ELR (cell line): ENCODE measurements at places on chromosomes 7 and 10.

- no peak for DNase-seq
Observed at GRCh38 chr7:7769710-7770627, 51.6 kb upstream of the RPA3 start.

DNA sequence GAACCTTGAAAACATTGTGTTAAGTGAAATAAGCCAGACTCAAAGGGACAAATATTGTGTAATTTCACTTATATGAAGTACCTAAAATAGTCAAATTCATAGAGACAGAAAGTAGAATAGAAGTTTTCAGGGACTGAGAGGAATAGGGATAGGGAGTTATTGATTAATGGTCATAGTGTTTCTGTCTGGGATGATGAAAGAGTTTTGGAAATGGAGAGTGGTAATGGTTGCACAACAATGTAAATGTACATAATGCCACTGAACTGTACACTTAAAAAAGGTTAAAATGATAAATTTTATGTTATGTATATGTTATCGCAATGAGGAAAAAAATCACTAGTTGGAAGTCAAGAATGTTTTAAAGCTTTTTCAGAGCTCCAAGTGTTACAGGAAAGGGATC lies 33.5 kb upstream of the IMMP2L start:
- no peak for DNase-seq

GRCh38 chr7:30322271-30323005 lies 38.0 kb downstream of the ZNRF2 start:
- peak; percentile 40 for DNase-seq

- DNase-seq: no peak
Observed at GRCh38 chr10:1085258-1085657, 29.1 kb downstream of the WDR37 start.

- peak; percentile 56 for DNase-seq
Observed at GRCh38 chr7:101817471-101818286, at the start of gene CUX1. Gene CUX1 (plus strand): TSS chr7:101817626. CDS start chr7:101817640, 14 bp downstream.

DNA sequence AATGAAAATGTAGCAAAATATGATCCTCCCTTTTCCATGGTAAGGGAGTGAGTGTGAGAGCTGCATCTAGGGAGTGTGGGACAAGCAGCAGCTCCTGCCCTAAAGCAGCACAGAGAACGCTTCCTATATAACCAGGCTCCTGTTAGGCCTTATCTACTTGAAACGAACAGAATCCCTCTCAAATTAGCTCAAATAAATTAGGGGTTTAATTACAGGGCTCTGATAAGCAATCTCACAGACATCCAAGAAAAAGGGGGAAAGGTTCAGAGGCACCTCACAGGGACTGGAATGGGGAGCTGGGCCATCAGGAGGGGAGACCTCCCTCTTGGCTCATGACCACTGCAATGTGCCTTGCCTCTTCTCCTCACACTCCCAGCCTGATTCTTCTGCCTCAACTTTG lies 57.9 kb downstream of the PLPP4 start:
- no peak for DNase-seq

- DNase-seq: no peak
Observed at GRCh38 chr7:92612501-92612900, 22.3 kb upstream of the FAM133B start.

DNA sequence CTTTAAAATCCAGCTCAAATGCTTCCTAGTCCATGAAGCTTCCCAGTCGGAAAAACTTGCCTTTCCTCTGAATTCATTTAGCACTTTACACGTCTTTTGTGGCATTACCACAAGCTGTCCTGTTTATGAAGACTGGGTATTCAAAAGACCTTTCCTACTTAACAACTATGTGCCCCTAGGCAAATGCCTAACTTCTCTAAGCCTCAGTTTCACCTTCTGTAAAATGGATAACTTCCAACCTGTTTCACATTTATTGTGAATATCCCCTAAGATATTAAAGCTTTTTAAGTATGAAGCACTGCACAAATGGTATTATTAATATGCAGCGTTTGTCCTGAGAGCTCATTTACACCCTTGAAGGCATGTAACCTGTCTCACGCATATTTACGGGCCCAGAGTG lies 843 bp downstream of the CFAP70 start:
- no peak for DNase-seq

DNA sequence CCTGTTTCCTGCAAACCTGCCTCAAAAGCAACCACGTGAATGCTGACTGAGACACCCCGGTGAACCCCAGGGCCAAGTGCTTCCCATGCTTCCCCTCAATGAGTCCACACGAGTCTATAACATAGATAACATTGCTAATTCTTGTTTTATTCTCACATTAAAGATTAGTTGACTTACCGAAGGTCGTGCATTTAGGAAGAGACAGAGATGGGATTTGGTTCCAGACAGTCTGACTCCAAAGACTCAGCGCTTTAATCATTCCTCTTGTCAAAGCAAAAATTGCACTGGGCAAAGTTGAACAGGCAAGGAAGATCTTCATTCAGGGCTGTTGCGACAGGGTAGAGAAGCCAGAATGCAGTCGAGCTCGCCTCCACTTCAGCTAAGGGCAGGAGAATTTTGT lies 435.6 kb upstream of the C7orf33 start:
- no peak for DNase-seq

DNA sequence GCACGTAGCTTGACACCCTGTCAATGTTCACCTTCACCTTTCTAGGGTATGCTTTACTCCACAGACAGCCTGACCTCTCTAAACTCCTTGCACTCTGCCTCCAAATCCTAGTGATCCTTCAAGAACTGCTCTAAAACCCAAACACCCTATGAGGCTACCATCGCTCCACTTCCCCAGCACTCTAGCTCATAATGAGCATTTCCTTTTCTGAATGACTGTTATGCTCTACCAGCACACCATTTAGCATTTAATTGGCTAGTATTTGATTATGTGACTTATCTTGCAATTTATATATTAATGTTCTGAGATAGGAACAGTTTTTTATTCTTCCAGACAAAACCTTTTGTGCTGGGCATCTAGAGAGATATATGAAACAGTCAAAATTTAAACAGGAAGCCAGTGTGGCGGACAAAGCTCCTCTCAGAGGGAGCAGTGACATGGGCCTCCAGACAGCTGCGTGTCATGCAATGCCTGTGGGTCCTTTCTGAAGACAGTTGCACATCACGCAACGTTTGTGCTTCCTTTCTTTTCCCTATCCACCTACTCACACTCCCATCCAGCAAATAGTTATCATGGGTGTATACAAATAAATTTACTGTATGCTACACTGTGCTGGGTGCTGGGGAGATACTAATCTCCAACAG lies 86.3 kb downstream of the ALOX5 start:
- DNase-seq: no peak

DNA sequence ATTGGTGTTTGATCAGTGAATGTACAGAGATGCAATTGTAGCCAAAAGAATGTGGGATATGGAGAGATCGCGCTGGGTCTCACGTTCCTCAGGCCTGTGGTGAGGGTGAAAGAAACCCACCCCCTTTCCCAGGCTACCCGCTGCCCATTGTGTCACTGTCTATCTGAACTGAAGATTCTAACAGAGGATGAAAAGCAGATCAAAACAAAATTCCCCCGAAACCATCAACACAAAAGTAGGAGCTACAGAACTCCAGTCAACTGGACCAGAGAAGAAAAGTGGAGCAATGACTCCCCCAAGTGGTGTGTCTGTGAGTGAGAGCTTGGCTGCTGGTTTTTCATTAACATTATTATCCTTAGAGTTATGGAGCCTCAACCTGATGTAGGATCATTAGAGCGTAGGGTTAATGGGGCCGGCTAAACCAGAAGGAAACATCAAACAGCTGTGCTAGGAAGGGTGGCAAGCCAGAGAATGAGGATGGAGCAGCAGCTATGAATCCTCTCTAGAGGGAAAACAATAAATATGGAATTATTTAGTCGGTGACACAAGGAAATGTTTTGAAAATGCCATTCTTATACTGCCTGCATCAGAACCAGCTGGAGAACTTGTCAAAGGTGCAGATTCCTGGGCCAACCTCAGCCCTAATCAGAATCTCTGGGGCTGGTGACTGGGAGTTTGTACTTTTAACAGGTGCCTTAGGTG lies 38.3 kb downstream of the AKR1B1 start:
- peak; percentile 68 for DNase-seq

- DNase-seq: no peak
Observed at GRCh38 chr10:130455111-130455695, 319.0 kb downstream of the GLRX3 start.

DNA sequence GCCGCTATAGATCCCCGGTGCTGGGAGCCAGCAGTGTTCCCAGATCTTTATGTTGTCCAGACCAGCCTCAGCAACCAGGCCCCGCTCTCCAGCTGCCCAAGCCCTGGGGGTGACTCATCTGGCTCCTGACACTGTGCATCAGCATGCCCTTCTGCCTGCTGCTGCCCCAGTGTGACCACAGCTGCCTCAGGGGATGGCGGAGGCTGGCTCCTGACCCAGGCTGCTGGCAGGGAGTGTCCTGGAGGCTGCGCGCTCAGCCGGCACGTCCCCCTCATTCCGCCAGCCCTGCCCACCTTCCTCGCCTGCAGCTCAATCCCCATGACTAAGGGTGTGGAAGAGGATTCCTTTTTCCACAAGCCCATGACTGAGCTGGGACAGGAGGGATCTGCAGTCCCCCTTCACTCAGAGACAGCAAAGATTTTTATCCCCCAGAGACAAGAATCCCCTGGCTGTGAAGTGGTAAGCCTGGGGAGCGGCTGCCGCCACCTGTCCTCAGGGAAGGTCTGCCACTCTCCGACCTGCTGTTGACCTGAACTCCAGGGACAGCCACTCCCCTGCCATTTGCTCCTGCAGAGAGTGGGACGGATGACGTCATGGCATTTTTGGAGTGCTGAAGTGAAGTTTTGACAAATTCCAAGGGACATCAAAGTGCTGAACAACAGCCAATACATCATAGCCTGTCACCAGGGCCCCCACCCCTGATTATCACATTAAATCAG lies 182.8 kb upstream of the BMPER start:
- DNase-seq: peak; percentile 94

DNA sequence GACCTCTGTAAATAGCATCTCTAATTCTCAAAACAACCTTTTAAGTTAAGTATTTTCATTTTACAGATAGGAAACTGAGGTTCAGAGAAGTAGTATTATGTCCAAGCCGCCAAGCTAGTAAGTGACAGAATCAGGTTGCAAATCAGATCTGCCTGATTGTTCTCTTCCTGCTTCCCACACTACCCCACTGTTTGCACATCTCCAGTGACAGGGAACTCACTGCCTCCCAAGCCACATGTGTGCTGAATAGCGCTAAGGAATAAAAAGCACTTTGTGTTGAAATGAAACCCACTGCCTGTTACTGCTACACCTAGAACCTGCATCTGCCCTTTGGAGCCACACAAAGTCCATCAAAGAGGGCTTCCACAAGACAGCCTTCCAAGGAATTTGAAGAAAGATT lies 45.1 kb upstream of the WDR11 start:
- DNase-seq: no peak

GRCh38 chr10:126216632-126216961 lies 171.7 kb downstream of the ADAM12 start:
- no peak for DNase-seq

DNA sequence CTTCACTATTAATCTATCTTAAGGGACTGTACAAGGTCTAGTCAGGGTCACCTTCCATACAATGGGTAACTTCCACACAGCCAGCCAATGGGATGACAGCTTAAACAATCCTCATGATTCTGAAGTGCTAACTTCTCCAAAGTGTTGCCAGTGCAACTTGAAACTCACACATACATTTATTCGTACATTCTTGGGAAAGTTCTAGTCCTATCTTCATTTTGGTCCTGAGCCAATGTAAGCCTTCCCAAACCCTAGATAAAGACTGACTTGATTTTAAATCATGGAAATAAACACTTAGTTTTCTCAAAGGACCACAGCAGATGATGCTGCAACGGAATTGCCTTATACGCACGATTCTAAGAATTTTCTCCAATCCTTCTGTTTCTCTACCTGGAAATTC lies 117.5 kb upstream of the COL1A2 start:
- DNase-seq: no peak

DNA sequence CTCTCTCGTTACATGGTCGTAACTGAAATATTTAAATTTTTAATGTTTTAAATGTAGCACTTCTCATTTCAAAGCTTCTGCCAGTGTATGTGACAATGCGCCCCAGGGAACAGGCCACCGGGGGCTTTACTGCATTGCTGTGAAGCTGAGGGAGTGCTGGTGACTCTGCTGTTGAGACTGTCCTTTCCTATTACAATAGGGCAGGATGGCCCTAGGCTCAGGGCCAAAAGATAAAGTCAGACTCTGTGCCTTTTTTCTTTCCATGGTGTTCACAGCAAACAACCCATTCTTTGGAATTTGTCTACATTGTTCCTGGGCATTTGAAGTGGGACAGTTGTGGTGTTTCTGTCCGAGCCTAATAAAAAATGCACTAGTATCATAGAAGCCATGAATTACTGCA lies 107.3 kb downstream of the GALNT11 start:
- no peak for DNase-seq

GRCh38 chr7:117818232-117818631 lies 55.0 kb downstream of the CTTNBP2 start:
- no peak for DNase-seq

DNA sequence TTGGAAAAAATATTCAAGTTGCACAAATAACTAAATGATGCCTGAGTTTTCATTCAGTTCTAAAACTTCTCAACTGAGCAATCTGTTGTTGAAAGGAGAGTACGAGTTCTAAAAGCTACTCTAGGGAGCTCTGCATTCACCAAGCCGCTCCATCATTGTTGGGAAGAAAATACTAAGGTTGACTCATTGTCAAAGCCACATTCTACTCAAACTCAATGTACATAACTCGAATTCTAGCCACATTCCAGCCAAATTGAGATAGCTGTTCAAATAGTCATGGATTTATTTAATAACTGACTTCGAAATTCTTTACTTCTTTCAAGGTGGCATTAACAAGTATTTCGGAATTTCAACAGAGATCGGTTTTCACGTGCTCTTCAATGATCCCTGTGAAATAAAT lies 63.4 kb downstream of the KIAA1217 start:
- DNase-seq: peak; percentile 37

DNA sequence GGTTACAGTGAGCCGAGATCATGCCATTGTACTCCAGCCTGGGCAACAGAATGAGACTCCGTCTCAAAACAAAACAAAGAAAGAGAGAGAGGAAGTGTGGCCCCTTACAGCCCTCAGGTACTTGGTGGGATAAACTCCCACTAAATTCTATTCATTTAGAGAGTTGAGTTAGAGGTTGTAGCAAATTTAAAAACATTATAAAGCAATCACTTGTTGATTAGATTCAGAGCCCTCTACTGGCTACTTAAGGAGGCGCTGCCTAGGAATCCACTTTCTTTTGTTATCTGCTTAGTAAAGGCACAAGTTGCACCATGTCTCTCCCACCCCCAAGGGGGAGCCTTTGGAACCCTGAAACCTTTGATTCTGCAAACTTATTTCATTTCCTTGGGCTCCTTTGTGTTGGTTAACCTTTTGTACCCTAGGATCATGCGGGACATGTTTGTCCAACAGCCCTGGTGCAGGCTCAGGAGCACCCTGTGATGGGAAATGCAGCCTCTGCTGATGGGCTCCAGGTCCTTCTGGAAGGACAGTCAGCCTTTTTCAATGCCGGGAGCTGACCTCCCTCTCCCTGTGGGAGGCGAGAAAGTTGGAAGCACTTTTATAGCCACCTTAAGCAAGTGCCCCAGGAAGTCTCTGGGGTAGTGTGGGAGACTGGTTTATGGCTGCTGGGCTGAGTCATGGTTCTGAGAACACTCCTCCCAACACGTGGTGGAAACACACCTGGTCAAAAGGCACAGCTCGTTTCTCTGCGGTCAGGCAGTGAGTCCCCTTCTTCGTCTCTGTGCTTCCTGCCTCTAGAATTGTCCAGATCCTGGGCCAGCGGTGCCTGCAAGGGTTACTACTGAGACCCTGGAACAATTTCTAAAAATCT lies 2.3 kb downstream of the HKDC1 start:
- peak; percentile 83 for DNase-seq

- no peak for DNase-seq
Observed at GRCh38 chr7:71442492-71443190, 310.7 kb downstream of the GALNT17 start.

GRCh38 chr7:7614018-7614741 lies 26.4 kb upstream of the UMAD1 start:
- no peak for DNase-seq
